ENCODE measurements at places on chromosomes 2 and 18.

GRCh38 chr2:205885492-205886099 is 200.4 kb downstream of the INO80D start:
- DNase-seq = peak; percentile 77

DNA sequence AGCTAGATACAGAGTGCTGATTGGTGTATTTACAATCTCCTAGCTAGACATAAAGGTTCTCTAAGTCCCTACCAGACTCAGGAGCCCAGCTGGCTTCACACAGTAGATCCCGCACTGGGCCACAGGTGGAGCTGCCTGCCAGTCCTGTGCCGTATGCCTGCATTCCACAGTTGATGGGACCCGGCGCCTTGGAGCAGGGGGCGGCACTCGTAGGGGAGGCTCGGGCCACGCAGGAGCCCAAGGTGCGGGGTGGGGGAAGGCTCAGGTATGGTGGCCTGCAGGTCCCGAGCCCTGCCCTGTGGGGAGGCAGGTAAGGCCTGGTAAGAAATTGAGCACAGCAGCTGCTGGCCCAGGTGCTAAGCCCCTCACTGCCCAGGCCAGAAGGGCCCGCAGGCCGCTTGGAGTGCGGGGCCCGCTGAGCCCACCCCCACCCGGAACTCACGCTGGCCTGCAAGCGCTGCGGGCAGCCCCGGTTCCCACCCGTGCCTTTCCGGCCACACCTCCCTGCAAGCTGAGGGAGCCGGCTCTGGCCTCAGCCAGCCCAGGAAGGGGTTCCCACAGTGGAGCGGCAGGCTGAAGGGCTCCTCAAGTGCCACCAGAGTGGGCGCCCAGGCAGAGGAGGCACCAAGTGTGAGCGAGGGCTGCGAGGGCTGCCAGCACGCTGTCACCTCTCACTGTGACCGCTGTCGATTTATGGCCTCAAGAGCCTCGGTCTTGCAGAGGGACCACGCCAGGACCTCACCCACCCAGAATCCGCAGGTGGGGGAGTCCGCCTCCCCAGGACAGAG is 76.5 kb downstream of the MEX3C start:
- no peak for DNase-seq

GRCh38 chr2:59713577-59713976 is 839.9 kb downstream of the BCL11A start:
- no peak for DNase-seq

DNA sequence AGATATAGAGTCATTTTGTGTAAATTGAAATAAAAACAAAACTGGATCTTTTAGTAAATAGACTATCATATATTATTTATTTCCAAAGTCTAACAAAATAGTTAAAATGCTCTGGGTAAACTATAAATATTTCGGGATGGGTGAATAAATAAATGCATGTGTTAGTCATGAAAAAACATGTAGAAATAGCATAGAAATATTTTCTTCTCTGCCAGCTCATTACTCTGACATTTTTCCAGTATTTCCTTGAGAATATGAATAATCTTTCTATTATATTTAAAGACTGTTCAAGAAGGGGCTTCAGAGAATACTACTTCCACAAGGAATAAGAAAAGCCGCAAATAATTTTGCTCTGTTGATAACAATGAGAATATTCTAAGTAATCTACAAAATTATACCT is 880.4 kb downstream of the TRIB2 start:
- DNase-seq = peak; percentile 64

GRCh38 chr2:66840321-66841002 is 405.5 kb downstream of the MEIS1 start:
- peak; percentile 54 for DNase-seq

DNA sequence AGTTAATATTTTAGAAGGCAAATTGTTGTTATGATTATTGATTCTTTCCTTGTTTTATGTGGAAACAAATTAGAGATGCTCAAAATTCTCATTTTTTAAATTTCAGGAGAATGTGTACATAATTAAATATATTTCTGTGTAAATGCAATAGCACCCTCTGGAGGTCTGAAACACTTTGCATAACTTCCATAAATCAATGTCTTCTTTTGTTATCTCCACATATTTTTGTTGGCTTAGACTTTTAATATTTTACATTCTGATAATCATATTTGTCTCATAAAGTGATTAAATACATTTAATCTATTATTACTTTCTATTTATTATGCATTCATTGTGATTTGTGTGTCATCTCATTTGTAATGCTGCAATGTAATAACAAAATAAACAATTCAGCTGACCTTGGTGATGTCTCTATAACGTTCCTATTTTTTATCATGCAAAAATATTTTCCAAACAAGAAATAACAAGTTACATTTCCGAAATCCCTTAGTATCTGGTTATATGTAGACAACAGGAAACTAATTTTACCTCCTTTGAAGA is 201.8 kb upstream of the GALNT5 start:
- peak; percentile 49 for DNase-seq

- no peak for DNase-seq
Observed at GRCh38 chr2:233116946-233117345, 56.8 kb downstream of the INPP5D start.

DNA sequence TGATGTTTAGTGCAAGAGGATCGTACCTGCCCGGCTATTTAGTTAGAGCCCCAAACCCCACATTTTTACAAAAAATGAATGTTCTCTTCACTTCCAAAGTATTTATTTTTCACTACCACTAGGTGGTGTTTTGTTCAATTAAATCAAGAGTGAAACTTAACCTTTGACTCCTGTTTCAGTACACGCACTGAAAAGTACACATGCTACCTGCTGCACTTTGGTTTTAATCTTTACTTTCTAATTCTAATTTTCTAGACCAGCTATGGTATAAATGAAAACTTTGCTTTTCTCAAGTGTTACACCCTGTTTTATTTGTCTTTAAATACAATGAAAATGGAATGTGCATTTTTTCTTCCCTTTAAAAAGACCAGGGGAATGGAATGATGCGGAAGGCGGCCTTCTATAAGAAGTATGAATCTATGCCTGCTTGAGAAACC is 31.4 kb upstream of the CHN1 start:
- peak; percentile 33 for DNase-seq

GRCh38 chr2:23434721-23435121 is 49.7 kb downstream of the KLHL29 start:
- no peak for DNase-seq

DNA sequence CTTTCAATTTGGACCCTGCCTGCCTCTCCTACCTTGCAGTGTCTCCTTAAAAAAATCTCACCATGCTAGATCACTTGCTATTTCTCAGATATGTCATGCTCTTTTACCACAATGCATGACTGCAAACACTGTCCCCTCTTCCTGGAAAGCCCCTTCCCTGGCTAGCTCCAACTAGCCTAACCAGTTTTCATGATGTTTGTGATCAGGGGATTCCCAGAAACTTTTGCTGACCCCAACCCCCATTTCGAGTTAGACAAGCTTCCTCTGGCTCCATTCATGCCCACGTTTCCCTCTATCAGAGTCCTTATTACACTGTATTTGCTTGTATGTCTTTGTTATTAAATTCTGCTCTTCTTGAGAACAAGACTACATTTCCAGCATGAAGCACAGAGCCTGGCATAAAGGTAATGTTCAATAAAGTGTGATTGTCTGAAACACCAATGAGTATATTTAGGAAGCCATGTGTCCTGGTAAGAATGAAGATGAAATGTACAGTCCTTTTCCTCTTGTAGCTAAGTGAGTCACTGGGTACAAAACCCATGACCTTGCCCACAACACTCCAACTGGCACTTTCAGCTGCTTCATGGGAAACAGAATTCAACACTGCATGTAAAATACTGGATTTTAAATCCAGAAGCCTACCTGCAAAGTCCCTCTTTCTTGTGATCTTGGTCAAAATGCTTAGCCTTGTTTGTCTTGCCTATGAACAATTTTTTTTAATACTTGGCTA is 62.0 kb upstream of the ATL2 start:
- no peak for DNase-seq

DNA sequence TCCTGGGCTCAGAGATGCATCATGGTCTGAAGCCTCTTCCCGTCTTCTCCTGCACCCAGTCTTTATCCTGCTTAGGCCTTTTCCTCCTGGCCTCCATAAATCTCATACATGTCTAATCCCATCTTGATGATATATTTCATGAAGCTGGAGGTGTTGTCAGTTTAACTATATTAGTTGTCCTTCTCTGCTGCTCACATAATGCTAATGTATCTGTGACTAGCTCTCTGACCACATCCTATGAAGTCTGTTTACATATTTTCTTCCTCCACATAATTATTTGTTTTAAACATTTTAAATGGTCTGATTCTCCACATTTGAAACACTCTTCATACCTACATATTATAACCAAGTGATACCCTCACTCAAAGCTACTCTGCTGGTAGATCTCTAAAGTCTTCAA is 315.2 kb upstream of the RND3 start:
- no peak for DNase-seq

DNA sequence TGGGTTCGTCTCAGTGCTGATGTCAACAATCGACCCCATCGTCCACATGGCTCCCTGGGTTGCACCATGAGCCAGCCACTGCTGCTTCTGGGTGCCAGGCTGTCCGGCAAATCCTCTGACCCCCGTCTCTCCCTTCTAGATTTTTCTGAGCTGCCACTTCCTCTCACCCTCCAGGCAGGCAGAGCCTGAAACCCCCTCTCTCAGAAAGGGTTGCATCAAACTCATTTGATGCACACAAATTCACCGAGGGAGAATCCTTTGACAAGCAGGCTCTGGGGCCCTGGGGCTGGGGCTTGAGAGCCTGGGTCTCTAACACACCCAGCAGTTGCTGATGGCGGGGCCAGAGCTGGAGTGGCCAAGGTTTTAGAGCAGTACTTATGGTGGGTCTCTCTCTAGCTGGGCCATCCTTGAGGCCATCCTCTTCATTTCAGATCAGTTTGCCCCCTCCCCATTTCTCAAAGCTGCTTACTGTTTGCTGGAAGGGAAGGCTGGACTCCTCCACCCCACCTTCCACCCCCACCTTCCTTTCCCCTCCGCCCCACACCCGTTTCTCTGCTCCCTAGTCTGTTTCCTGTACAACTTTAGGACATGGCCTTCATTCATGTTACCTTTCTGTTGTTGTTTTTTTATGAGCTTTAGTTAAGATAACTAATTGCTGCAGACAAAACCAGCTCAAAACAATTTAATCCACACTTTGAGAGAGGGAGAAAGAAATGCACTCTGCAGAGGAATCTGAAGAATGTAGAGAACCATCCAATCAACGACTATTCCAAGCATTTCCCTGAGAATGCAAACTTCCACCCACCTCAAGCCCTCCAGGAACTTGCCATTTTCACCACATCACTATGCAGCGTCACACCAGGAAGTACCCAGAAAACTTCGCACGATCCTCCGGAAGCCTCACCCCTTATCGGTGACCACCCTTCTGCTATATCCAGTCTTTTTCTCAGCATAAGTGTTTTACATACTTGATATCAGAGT is 69.5 kb downstream of the ARL4C start:
- DNase-seq = peak; percentile 96

GRCh38 chr2:236947294-236947693 is 138.4 kb upstream of the COPS8 start:
- no peak for DNase-seq

DNA sequence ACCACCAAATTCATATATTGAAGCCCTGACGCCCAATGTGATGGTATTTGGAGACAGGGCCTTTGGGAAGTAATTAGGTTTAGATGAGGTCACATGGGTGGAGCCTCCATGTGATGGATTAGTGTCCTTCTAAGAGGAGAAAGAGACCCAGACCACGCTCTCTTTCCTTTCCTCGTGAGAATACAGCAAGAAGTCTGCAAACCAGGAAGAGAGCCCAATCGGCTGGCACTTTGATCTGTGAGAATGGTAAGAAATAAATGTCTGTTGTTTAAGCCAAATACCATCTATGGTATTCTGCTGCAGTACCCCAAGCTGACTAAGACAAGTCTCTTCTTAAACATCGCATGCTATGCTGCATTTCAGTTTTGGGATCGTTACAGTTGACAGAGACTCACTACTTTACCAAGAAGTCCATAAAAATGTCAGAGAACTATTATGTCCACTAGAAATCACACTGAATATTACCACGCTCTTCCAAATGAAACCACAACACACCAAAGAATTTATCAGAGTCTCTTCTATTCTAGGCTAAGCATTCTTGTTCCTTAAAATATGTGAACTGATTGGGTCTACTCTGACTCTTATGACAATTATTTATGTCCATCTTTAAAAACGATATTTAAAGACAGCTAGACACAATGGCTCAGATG is 48.5 kb downstream of the LPIN2 start:
- DNase-seq = peak; percentile 34

GRCh38 chr2:62596061-62596921 is 90.3 kb upstream of the TMEM17 start:
- DNase-seq = peak; percentile 84

DNA sequence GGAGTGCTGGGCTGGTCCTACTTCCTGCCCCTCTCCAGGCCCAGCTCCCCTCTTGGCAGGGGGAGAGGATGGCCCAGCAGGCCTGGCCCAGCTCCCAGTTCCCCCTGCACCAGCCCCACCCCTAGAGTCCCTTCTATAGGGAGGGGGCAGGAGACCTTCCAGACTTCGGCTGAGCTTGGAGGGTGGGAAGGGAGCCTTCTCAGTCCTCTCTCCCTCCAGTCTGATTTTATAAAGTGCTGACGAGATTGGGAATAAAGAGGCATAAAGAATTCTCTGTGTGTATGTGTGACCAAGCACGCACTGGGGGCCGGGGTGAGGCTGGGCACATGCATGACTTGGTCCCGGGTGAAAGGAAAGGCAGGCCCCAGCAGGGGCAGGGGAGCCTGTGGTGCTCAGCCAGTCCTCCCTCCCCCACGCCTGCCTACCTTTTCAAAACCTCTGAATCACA is 5.1 kb downstream of the CHPF start:
- DNase-seq = peak; percentile 35

GRCh38 chr2:18750672-18751554 is 161.5 kb upstream of the NT5C1B start:
- peak; percentile 14 for DNase-seq

DNA sequence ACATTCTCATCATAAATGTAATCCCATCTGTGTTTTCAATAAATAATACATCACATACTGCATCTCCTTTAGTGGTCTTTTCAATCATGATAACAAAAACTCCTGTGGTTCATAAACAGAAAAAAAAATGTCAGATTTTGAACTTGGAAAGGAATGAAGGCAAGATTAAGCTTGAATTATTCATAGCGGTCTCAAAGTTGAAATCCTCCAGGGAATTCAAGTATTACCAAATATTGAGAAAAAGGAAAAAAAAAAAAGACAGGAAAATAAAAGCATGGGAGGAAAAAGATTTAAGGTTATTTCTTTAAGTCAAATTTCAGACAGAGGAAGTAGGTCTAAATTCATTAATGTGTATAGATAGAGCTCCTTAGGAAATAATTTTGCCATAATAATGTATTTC is 92.1 kb downstream of the COLEC12 start:
- no peak for DNase-seq

GRCh38 chr2:60230596-60230995 is 322.9 kb downstream of the BCL11A start:
- no peak for DNase-seq

GRCh38 chr2:45975752-45976517 is 321.3 kb upstream of the EPAS1 start:
- no peak for DNase-seq

- DNase-seq = peak; percentile 34
Observed at GRCh38 chr2:67295851-67296250, 101.3 kb upstream of the ETAA1 start.

GRCh38 chr2:121246704-121247255 is 38.2 kb downstream of the TFCP2L1 start:
- DNase-seq = no peak

GRCh38 chr2:43818761-43819160 is 19.9 kb downstream of the ABCG5 start:
- peak; percentile 8 for DNase-seq

Data from fibroblast of skin of back (primary cell).